ENCODE measurements at places on chromosomes 6 and 20.

DNA sequence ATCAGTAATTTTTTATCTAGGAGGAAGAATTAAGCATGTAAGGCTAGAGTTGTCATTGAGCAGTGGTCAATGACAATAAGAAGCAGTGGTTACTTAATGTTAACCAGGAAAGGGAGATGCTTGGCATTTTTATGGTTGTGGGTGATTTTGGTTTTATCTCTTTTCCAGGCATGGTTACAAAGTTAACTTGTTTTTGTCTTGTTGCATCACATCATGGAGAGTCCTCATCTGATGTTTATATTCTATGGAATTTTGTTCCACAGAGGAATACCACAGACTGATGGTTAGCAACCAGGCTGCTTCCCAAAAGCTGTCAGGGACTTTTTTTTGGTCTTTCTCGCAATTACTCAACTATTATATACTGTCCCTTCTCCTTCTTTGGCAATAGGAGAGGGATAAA lies 32.7 kb downstream of the OPRM1 start:
- DNase-seq, result no peak

DNA sequence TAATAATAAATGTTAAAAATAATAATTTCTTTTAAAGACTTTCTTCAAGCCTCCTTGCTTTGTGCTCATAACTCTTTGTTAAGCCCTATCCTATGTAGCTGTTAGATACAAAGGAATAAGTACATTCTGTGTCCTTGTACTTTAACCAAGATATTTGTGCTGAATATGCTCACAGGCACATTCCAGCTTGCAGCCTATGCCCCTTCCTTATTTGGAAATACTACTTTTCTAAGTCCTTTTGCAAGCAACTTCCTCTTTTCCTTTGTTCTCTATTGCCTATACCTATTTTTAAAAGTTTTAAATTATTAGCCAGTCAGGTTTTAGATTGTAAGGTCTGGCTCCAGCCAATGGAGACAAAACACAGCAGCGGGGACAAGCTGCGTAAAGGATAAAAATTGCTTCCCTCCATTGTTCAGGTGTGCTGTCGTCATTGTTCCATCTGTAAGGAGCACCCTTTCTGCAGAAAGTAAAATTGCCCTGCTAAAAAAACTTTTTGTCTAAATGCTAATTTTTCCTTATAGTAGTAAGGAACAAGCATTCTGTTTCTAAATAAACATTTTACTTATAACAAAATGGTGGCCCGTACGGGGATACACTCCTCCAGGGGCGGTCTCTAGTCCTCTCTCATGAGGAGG lies 80.2 kb downstream of the SYTL3 start:
- no peak for DNase-seq

DNA sequence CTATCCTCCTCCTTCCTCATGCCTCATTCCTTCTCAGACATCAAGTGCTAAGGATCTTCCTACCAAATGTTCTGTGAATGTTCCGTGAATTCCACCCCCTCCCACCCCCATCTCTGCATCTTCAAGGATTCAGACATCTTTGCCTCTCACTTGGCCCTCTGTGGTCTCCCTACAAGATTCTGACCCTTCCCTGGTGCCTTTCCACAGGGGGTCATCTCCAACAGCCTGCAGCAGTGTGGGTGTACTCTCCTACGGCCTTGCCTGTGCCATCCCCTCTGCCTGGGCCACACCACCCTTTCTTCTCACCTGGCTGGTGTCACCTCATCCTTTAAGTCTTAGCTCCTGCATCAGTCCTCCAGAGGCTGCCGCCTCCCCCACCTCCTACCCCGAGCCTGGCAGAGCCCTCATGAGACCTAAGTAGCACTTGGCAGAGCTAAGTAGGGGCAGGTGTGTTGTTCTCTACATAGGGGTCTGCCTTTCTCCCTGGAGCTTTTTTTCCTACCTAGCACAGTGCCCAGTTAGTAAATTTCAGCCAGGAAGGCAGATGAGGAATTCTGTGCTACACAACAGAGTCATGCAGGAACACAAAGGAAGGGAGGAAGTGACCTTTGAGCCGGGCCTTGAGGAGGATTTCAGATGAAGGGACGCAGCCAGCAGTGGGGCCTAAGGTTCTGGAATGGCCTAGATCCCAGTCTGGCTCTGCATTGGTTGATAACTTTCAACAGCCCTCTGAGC lies 43.1 kb downstream of the TM9SF4 start:
- DNase-seq, result no peak

DNA sequence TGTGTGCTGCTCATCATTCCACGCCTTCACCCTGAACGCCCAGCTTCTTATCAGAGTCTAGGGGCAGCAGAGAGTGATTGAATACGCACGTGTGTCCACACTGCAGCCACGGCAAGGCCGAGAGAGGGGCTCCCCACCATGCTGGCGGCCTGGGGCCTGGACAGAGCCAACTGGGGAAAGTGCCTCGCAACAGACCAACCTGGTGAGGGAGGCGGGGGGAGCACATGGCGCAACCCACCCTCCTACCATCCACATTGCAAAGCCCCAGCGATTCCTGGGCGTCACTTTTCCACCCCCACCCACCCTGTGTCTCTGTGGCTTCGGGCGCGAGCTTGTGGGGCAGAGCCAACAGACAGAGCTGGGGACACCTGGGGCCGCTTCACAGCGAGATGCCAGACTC lies 66.4 kb upstream of the DUSP22 start:
- no peak for DNase-seq

DNA sequence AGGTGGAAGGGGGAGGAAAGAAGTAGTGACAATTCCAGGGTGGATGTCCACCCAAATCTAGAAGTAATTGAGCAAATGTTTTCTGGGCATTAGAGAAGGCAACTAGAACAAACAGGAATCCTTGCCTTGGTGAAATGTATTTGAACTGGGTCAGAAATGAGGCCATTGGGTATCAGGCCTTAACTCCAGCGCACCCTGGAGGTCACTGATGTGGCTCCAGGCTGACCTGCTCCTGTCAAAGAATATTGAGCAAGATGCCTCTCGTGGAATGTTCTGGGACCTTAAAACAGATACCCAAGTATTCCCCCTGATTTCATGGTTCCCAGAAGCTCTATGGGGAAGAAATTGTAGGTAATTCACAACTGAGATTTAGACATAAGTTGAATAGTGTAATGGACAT lies 6.9 kb downstream of the HLA-DPB1 start:
- DNase-seq, result no peak

- no peak for DNase-seq
Observed at GRCh38 chr6:4672772-4673171, 103.4 kb upstream of the CDYL start.

GRCh38 chr6:148037496-148037895 lies 305.1 kb upstream of the SASH1 start:
- DNase-seq, result no peak

- peak; percentile 79 for DNase-seq
Observed at GRCh38 chr20:38109591-38110524, 55.2 kb downstream of the TGM2 start.
